ENCODE measurements at places on chromosomes 5 and 9.

- no peak for DNase-seq
Measured at GRCh38 chr5:79518718-79519117, 4.8 kb upstream of the HOMER1 start.

DNA sequence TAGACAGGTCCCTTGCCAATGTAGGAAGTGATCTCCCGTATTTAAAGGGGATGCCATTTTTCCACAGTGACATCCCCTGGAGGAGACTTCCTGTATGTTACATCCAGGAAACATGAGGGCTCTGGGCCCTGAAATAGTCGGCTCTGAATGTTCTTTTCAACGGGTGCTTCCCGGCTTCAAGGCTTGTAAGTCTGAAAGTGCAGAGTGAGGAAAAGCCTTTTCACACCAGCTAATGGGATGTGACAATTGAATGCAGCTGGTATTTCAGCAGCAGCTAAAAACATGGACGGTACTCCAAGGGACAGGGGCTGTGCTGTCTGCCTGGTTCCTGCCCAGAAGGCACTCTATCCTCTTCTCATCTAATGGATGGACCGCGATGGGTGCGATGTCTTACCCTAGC is 1.4 kb downstream of the IL9 start:
- no peak for DNase-seq

GRCh38 chr9:113345190-113345589 is 4.2 kb upstream of the BSPRY start:
- no peak for DNase-seq

GRCh38 chr5:146528236-146528635 is 12.2 kb upstream of the GPR151 start:
- DNase-seq, result no peak

- no peak for DNase-seq
Measured at GRCh38 chr5:73823508-73823925, 197.5 kb downstream of the ARHGEF28 start.

DNA sequence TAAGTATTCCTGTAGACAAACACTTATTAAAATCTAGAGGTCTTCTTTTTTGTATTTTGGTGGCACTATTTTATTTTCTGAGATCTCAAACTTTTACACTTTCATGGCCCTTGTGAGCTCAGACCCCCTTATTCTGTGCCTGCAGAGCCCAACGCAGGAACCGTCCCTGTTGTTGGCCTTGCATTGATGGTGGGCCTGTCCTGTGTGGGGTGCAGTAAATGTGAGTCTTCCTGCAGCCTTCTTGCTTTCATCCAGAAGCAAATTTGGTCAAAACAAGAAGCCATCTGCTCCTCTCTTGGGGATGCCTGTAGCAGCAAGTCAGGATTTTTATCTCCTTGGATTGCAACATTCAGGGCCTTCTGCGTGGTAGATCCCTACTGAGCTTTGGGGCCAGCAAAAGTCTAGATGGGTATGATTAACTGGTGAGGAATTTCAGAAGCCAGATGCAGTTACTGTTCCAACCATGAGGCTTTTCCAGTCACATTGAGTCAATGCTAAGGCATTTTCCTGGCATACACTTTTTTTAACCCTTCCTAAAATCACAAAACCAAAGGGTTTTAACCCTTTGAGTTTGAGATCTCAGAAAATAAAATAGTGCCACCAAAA is 31.7 kb downstream of the BASP1 start:
- DNase-seq, result no peak

GRCh38 chr5:15992918-15993317 is 186.7 kb downstream of the MARCHF11 start:
- DNase-seq, result no peak

DNA sequence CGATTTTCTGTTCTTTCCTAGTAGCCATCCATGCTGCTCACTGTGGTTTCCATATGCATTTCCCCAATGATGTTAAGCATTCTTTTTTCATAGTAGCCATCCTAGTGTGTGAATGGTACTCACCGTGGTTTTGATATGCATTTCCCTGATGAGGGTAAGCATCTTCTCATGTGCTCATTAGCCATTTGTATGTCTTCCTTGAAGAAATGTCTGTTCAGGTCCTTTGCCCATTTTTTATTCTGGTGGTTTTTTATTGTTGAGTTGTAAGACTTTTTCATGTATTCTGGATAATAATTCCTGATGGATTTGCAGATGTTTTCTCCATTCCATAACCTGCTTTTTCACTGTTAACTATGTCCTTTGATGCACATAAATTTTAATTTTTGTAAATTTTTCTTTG is 108.0 kb downstream of the EHMT1 start:
- DNase-seq, result no peak

- DNase-seq, result peak; percentile 4
Measured at GRCh38 chr5:73160239-73160671, 12.7 kb upstream of the TMEM174 start.

DNA sequence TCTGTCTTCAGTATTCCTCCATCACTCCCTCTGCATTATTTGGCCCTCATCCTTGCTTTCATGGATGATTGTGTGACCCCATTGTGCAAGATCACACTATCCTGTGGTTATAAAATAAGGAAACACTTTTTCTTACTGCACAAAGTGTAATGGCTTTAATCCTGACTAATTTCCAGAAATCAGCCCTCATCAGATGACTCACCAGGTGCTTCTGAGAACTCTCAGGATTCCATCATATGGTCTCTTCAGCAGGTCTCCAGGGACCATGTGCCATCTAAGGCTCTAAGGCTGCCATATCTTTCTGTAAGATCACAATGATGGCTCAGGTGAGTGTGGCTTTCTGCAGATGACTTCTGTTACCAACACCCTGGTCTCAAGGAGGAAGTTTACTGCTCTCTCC is 27.3 kb upstream of the FER start:
- DNase-seq, result no peak

DNA sequence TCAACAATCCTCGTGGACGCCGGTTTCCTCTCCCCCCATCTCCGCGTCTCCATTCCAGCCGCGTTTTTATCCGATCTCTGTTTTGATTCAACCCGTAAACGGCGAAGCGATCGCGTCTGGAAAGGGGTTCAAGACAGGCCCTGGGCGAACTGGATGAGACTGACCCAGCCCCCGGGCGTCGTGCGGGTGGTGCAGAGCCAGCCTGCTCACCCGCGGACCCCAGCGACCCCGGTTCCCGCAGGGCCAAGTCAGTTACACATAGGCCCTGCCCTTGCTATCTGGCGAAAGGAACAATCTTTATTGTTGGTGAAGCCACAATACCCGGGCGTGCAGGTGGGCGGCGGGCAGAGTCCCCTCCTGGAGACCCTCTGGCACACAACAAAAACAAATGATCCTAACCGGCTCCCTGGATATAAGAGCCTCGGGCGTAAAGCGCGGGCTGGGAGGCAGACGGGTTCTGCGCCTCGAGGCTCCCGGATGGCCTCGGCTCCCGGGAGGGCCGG is 1.8 kb downstream of the TLX3 start:
- no peak for DNase-seq

DNA sequence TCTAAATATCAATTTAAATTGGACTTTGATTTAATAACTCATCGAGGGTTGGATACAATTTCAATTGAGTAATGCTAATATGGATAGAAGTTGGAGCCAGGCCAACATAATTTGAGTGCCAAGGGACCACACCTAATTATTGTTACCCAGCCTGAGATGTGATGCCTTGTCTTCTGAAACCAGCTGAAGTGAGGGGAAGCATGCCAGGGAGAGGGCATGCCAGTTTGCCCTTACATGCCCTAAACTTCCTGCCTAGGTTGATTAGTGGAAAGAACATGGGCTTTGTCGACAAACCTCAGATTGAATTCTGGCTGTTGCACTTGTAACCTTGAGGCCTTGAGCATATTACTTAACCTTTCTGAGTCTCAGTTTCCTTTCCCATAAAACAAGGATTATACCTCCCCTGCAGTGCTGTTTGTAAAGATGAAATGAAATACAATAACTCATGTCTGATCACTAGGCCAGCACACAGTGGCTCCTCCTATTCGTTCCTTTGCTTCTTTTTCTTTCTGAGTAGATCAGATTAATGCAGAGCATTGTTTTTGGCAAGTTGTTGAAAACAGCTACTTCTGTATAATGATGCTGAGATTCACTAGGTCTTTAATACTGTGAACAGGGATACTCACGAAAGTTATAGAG is 412.8 kb downstream of the TLE4 start:
- no peak for DNase-seq

DNA sequence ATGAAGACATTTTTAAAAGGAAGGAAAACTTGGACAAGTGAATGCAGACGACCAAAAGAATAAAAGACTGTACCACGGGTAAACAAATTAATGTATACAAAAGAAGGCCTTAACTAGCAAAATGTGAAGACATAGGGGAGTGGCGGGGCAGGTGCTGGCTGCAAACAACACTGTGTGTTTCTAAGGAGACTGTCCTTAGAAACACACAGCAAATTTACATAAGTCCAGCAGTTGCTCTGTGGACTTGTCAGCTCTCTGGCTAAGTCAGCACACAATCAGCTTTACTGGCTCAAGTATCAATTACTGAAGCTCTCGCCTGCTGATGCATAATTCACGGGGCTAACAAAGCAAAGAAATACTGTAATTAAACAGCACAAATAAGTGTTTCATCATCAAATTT is 24.8 kb downstream of the PTBP3 start:
- no peak for DNase-seq

DNA sequence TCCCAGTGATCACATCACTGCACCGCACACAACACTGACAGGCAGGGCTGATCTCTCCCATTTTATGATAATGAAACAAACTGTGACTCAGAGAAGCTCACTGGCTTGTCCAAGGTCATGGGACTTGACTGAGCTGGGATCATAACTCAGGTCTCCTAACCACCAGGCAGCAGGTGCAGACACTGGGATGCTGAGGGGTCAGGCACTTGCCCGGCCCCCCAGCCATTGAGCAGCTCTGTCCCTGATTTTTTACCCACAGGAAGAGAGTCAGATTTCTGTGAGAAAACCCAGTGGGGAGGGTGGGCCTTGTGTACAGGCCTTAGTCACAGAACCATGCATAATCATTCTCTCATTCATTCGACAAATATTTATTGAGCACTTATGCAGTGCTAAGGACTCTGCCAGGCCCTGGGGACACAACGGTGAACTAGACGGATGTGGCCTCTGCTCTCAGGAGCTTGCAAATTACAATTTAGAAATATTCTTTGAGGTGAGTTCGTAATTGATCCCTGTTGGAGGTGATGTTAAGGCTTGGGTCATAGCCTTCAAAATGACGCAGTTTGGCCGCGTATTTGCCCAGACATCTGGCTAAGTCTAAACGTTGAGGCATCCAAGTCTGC is 54.5 kb upstream of the TGFBR1 start:
- no peak for DNase-seq

DNA sequence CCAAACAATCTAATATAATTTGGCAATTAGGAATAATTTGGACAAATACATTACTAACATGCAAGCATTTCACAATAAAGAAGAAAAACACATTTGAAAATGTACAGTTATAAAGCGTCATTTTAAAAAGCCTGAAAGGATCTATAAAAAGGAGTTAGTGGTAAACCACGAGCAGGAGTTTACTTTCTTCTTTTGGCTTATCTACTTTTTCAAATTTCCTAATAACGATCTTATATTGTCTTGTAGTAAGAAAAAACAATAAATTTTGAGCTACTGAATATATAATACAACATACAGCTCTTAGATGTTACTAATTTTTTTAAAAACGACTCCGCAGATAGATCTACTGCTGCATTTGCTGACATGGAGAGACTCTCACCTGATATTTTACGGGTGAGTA is 79.9 kb downstream of the SMIM23 start:
- no peak for DNase-seq

Measured in T follicular helper cell (primary cell).